SK-N-SH treated with all-trans-retinoic acid at 6 μM for 48 hours (cell line): ENCODE measurements at places on chromosomes 12 and 14.
A peak's percentile ranks its signal among the peaks of the same experiment; 100 is the strongest.

GRCh38 chr14:101843665-101844064, 82.2 kb downstream of the PPP2R5C start:
- ATAC-seq: no peak

GRCh38 chr12:22562036-22563028, 18.0 kb upstream of the C2CD5 start:
- no peak for ATAC-seq

GRCh38 chr12:7075518-7075917, 15.0 kb downstream of the C1S start:
- ATAC-seq: no peak

DNA sequence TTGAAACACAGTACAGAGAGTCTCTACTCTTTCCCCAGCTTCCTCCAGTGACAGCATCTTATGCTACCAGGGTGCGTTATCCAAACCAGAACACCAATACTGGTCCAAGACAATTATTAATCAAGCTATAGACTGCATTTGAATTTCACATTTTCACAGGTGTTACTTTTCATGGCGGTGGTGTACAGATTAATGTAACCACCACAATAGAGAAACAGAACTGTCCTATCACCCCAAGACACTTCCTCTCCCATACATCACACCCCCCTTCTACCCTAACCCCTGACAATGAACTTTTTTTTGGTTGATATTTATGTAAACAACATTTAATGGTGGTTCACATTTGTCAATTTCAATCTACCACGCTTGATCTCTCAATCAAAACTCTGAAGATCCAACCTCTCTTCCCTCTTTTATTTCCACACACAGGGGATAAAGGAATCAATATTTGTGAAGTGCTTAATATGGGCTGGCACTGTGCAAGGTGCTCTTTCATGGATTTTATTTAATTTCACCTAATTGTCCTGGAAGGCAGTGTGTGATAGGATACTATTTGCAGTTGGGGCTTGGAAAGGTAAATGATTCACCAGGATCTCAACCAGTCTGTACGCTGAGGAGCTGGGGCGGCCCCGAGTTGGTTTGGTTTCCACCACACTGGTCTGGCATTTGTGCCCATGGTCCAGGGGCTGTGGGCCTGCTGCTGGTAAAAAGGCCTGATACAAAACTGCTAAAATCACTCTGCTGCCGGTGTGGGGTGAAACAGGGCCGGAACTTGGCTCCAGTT, 54.6 kb upstream of the DICER1 start:
- ATAC-seq: no peak

- ATAC-seq: no peak
Measured at GRCh38 chr12:92445253-92446082, 257.3 kb upstream of the PLEKHG7 start.

- no peak for ATAC-seq
Measured at GRCh38 chr12:28189784-28190320, 404 bp upstream of the CCDC91 start.

DNA sequence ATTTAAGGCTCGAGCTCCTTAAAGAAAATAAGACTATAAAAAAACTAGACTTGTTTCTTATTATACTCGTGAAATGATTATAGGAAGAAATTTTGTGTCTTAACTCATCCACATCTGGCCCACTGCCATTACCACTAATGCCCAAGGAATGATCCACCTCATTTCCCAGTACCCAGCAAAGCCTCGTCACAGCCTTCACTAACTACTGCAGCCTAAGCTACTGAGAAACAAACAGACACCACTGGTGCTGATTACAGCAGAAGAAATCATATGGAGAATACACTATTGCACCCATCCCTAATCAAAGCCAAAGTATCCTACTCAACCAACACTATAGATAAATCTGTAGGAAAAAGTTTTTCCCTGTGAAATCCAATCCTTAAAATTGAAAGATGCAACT, 205.3 kb upstream of the NAV3 start:
- ATAC-seq: peak; percentile 86

- ATAC-seq: no peak
Measured at GRCh38 chr12:15823360-15824128, 34.4 kb upstream of the EPS8 start.

- ATAC-seq: no peak
Measured at GRCh38 chr12:112887550-112887949, 19.2 kb upstream of the OAS1 start.

DNA sequence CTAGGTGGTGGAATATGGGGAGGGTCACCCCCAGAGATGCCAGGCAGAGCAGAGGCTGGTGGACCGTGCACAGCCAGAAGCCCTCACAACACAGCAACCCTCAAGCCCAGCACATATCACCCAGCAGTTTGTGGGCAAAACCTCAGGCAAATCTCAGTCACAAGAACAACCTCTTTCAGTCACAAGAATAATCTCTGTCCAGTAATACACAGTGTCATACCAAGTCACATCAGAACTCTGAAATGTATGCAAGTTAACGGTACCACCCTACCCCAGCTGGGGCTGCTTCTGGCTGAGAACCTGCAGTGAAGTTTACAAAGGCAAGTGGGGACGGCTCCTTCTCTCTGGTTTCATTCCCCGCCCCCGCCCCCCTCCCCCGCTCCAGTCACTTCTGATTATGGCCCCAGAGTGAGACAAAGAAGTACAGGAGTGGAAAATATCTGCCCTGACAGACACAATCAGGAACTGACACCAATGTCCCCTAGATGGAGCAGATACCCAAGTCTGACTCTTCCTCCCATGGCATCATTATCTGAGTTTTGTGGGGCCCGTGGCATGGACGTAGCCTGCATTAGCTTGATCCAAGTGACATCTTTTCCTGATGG, 480.9 kb upstream of the TMEM132C start:
- no peak for ATAC-seq

GRCh38 chr14:50961605-50962221, 17.4 kb upstream of the PYGL start:
- ATAC-seq: peak; percentile 72

GRCh38 chr12:115210533-115211252, 526.7 kb upstream of the TBX3 start:
- ATAC-seq: no peak

DNA sequence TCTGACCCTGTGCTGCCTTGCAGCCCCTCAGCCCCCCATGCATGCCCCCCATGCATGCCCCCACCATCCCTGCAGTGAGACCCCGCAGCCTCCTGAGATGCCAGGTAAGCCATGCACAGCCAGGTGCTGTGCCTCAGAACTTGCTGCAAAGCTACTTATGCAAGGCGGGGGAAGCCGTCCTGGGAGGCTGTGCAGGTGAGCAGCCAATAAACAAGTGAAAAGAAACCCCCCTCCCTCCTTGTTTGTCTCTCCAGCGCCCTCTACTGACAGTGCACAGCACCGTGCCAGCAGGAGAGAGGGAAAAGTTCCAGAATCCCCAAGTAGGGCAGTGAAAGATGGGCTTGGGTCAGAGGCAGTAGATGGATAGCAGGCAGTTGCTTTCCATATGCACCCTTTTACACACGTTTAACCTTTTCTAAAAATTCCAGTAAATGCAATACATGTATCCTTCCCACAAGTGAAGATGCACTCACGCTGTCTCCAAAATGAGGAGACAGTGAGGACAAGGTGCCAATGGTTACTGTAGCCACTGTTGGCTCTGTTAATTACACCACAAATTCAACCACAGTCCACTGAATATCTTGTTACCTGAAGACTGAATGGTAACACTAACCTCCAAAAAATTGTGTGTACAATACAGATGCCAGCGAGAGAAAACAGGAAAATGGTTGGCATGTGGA, 18.0 kb downstream of the TNFAIP2 start:
- peak; percentile 32; the same call in 1 of the 3 replicates for ATAC-seq

GRCh38 chr14:51929166-51929565, 60.2 kb upstream of the RTRAF start:
- peak; percentile 92 for ATAC-seq

GRCh38 chr14:54775486-54776140, 127.0 kb downstream of the GCH1 start:
- ATAC-seq: no peak

- no peak for ATAC-seq
Measured at GRCh38 chr12:2460051-2460670, 334.6 kb upstream of the FKBP4 start.

GRCh38 chr12:54033106-54033979, 493 bp downstream of the HOXC5 start:
- peak; percentile 76 for ATAC-seq

DNA sequence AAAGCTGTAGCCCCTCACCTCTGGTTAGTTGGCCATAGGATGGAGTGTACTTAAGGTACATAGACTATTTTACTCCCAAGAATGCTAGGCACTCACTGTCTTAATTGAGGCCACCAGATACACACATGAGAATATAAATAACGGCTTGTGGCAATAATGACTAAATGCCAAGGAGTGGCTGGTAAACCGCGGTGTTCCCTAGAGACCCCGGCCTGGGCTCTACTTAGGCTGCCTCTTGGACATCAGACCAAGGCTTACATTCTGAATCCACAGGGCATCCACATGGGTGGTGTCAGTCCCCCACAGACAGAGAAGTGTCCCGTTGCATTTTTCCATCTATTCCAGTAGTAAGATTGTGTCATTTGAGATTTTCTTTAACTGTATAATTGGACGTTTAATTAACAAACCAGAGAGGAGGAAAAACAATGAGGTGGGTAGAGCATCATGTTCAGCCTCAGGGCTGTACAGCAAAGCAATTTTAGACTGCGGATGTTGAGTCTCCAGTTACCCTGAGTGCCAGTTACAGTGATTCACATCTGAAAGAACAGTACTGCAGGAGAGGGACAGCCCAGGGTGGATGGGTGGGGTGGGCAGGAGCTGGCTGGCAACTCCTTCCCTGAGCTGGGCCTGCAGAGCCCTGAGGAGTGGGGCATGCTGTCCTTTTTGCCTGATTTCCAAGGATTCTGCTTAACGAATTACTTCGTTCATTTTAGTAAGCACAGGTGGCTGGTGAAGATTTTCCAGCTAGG, 20.5 kb downstream of the CKB start:
- ATAC-seq: no peak

DNA sequence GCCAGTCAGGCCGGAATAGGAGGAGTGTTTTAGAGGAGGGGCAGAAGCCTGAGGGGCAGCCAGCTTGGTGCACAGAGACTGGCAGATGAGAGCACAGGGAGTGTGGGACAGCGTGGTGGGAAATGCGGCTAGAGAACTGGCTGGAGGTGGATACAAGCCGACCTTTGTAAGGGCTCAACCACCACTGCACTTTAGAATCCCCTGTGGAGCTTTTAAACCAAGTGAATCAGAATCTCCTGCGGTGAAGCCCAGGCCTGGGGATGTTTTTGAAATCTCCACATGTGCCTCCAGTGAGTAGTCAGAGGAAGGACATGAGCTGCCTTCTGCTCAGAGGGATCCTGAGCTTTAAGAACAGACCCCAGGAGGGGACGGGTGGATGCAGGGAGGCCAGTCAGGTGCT, 10.9 kb upstream of the PCED1B start:
- no peak for ATAC-seq

DNA sequence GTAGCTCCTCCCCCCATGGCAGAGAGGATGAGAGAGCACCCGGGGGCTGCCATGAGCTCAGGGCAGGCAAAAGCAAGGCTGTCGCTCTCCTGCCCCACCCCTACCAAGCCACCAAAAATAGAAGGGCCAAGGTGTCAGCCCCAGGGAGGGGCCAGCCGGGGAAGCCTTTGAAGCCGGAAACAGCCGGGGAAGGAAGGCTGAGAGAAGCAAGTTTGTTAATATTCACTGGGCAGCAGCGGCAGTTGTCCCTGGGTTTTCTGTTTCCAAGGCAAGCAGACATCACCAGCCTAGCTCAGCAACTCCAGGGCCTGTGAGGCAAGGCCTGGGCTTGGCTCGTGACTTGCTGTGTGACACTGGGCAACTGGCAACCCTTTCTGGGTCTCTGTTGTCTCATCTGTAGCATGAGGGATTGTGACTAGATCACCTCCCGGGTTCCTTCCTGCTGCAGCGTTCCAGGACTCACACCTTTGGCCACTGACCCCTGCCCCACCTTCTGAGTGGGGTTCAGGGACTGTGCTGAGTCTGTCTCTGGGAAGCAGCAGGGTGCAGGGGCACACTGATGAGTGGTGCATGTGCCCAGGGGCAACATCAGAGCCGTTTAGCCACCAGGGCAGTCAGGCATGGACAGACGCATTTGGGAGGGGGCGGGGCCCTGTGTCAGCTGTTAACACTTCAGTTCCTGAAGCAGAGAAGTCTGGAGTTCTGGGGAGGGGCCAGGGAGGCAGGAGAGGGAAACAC, 24.3 kb downstream of the SYNDIG1L start:
- ATAC-seq: no peak

DNA sequence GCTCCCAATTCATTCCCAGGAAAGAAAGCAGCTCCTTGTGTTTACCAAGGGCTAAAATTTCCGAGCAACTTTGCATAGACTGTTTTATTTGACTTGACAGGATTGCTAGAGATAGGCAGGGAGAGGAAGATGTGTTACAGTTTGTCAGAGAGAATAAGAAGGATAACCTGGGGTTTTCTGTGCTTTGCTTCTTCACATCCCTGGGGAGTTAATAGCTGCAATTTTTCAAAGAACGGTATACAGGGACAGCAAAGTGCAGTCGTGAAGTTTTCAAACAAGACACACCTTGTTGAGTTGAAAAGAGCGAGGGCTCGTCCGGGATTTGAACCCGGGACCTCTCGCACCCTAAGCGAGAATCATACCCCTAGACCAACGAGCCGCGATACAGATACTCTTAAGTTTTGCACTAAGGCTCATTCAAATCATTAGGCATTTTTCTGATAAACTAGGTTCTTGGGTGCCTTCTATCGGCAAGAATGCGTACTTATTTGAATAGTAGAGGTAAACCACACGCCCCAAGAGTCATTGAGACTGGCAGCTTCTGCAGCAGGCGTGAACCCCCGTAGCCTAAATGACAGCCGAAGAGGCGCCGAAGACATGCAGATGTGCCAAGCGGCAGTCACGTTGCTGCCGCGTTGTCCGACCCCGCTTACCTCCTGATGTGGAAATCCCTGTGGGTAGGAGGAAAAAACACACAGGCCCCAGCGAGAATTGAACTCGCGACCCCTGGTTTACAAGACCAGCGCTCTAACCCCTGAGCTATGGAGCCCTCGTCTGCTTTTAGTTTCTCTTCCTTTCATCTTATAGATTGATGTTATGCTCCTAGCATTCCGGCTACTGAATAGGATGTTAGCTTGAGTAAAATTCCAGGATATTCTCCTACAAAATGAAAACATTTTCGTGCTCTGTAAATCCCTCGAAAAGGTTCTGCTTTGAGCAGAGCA, 22.2 kb upstream of the RNASE12 start:
- peak; percentile 81 for ATAC-seq

GRCh38 chr14:89207925-89208328, 209.1 kb downstream of the FOXN3 start:
- no peak for ATAC-seq

DNA sequence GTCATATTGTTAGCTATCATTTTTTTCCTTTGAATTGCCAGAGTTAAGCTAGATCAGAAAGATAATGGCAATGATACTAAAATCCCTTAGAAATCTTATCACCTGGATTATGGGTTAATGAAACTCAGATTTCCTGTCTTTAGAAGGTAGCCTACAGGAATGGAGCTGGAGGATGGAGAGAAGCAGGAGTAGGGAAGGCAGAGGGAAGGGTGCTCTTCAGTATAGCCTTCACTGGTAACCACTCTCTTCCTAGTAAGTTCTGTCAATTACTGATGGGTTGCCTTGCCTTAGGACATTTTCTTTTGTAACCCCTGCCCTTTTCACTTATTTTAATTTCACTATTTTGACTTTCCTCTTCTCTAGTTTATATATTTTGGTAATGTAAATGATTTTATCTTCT, 27.8 kb upstream of the ABCD2 start:
- no peak for ATAC-seq

GRCh38 chr12:81958406-81958805, 199.3 kb upstream of the PPFIA2 start:
- no peak for ATAC-seq

GRCh38 chr12:124750787-124751471, 112.7 kb downstream of the SCARB1 start:
- peak; percentile 37 for ATAC-seq
